Inflammatory macrophage (primary cell): ENCODE measurements at places on chromosomes 1 and 21.

- no peak for DNase-seq
These were observed 299.9 kb upstream of the PLD5 start for GRCh38 chr1:242824435-242824834.

DNA sequence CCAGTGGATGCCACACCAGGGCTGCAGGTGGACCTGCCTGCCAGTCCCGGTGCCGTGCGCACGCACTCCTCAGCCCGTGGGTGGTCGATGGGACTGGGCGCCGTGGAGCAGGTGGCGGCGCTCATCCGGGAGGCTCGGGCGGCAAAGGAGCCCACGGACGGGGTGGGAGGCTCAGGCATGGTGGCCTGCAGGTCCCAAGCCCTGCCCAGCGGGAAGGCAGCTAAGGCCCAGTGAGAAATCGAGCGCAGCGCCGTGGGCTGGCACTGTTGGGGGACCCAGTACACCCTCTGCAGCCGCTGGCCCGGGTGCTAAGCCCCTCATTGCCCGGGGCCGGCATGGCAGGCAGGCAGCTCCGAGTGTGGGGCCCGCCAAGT, 1171.8 kb upstream of the B3GALT2 start:
- DNase-seq, result no peak

DNA sequence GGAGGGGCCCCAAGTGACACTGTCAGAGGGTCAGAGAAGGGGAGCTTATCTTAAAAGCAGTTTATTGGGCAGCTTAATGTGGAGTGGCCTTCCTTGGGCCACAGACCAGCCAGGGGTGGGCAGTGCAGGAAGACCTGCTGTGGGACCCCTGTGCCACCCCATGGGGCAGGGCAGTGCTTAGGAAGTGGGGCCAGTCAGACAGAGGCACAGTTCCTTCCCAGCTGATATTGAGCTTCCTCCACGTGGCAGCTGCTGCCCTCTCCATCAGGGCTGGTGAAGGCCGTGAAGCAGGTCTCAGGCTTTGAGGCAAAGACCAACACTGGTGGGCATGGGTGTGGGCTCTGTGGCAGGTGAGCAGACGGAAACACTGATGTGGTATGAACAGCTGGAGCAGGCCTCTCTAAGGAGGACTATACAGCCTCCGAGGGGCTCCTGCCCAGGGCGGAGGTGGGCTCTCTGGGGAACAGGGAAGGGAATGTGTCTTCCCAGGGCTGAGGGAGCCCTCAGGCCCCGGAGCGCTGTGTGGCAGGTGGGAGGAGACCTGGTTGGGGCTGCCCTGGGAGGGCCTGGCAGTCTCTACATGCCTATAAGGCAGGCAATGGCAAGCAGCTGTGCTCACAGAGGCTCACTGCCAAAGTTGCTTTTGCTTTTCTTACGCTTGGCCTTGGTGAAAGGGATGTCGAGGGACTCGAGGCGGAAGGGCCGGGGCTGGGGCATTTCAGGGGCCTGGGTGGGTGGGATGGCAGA, 3.0 kb upstream of the DDOST start:
- DNase-seq, result no peak

DNA sequence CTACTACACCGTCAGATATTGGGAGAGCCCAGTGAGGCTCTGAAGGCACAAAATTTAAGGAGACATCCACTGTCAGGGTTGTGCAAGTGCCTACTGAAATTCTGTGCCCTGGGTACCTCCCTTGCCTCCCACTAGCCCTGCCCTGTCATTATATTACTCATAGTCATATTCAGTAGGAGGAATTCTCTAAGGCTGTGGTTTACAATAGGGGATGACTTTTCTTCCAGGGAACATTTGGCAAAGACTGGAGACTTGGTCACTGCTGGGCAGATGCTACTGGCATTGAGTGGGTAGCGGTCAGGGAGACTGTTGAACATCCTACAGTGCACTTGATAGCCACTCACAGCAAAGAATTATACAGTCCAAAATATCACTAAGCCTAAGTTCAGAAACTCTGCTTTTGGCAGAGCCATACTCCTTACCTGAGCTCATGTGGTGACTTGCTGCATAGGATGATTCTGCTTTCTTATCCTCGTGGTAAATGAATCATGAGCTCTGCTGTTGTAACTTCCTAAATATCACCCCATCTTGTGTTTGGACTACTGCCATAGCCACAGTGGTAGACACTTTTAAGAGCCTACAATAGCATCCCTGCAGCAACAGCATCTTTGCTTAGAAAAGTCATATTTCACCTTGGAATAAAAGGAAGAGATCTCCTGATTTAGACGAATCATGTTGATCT, 563.4 kb upstream of the PLXNA2 start:
- peak; percentile 2 for DNase-seq

GRCh38 chr1:5389101-5389885, 602.9 kb downstream of the NPHP4 start:
- DNase-seq, result no peak

DNA sequence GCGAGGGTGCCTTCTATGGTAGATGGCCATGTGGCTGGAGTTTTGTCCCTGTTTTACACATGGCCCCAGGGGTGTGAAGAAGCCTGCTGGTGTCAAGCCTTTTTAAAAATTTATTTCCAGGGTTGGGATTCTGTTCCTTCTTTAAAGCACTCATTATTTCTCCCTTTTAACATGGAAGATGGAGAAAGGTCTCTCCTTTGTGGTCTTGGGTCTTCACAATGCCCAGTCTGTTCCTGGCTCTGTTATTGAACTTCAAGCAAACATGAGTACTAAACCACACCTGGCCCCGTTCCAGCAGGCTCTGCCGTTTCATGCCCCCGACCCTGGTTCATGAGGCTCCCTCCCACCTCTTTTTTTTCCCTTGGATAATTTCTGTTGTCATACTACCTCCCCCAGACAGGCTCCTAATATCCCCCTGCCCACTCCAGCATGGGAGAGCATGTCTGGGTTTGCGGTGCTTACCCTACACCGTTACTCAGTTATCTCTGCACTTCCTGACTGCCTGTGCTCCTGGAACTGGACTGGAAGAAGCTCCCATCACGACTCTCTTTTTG, 121.2 kb upstream of the KIAA0040 start:
- DNase-seq, result no peak

DNA sequence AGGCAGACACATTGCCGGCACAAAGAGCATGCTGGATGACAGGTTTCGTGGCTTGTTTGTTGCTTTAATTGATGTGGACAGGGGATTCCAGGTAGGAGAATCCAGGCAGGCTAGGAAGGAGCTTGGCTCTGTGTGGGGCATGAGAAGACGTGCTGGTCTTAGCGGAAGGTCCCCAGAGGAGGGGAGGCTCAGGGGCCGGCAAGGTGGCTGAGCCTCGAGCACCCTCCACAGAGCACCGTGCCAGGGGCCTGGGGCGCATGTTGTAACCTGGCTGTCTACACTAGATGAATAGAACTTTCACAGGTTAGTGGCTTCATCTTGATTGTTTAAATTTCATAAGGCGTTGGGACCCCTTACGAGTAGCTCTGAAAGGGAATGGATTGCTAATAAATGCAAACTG, 223.1 kb downstream of the CAMTA1 start:
- DNase-seq, result no peak

GRCh38 chr1:245837718-245838117, 669.4 kb downstream of the SMYD3 start:
- DNase-seq, result no peak

DNA sequence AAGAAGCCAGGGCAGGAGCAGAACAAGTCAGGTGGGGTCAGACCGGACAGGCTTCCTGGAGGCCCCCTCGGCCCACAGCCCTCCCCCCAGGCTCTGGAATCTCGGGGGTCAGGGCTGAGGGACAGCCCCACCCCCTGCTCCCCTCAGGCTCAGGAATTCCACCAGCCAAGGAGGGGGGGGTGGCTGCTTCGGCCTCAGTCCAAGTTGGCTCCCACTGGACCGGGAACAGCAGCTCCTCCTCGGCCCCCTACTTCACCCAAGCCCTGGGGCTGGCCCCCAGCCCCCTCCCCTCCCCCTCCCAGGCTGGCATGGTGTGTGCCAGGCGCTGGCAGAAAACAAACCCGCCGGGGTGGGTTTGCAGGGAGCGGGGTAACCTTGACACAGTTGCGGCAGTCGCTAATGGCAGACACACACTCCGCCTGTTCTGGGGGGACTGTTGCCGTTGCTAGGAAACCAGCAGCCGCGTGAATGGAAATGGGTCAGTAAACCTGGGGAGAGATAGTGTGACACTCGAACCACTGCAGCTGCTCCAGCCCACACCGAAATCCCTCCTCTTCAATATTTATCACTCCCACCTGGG, 32.4 kb downstream of the AHDC1 start:
- no peak for DNase-seq

DNA sequence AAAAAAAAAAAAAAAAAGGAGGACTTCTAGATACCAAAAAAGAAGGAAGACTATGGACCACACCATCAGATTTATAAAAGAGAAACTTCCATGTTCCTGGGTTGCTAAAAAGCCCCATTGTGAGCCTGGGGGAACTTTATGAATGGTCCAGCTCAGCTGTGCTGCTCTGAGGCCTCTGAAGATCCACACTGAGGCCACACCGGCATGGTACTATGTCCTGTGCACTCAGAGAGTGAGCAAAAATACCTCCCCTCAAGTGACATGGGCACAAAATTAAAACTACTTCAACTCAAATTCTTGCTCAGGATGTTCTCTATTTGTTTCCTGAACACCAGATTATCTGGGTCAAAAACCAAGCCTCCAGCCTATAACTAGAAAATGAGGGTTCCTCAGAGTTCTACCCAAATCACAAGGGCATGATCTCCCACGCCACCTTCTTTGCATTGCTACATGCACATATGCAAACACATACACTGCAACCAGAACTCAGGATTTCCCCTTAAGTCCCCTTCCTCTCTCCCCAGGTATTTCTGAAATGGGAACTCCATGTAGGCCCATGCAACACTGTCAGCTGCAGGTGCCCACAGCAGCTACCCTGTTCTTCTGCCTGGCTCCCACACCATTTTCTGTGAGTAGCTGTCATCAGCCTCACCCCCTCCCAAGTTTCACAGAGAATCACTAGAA, 94.4 kb downstream of the SH3GLB1 start:
- peak; percentile 45 for DNase-seq

DNA sequence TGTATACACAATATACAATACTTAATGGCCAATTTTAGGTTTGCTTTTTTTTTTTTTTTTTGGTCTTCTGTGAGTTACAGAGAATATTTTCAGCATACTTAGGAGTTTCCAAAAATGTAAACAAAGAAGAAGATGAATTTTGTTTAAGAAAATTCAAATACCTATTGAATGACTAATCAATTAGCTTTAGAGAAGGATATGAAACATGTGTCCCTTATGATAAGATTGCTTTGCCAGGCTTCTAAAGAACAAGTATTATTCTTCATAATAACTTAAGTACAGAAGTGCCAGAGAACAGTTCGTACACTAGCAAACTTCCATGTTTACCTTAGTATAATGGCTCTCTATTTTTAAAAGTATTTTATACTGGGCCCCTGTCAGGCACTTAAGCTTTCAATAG, 1191.0 kb upstream of the NCAM2 start:
- no peak for DNase-seq

DNA sequence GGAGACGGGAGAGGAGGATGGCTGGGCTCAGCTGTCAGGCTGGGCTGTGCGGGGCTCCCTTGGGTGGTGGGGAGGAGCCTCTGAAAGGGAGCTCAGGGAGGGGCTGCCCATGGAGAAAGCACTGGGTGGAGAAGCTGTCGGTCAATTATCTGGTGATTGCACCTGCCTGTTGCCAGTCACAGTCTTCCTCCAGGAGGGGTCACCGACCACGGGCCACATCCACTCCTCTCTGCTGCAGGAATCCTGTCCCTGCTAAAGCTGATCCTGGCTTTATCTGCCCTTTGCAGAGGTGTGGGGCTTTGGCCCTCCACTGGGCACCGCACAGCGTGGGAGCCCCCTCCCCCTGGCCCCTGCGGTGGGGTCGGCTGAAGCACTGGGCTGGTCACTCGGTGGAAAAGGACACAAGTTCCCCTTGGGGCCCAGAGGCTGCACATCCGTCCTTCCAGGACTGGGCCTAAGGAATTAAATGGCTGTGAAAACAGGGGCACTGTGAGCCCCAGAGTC, 21.8 kb upstream of the COL18A1 start:
- DNase-seq, result no peak

GRCh38 chr1:72177711-72178110, 104.6 kb downstream of the NEGR1 start:
- DNase-seq, result no peak

DNA sequence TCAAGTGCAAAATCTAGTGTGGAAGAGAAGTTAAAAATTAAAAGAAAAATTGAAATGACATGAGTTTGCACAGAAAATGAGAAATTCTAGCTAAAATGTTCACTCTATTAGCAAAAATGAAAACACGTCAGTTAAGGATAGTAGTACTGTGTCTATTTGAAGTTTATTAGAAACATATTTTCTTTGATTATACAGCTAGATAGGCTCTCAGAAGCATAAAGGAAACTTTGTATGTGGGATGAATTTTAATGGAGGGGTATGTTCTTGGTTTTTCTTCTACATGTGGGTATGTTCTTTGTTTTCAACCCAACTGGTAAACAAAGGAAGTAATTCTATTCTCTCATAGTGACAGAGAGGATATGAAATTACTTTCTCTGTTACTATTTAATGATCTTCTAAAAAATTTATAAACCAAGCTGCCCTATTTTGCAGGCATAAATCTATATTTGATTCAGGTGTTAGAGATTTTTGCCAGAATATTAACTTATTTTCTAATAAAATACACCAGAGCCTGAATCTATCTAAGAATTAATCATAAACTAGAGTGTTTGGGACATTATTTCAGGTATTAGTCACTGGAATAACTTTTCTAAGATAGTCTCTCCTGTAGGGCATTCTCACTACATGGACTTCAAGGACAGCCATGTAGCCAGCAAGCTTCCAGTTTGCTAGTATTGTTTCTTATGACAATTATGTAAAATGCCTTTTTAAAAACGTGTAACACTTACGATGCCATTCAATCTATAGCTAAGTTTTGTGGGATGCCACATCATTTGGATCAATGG, 15.8 kb downstream of the GPSM2 start:
- DNase-seq, result no peak

DNA sequence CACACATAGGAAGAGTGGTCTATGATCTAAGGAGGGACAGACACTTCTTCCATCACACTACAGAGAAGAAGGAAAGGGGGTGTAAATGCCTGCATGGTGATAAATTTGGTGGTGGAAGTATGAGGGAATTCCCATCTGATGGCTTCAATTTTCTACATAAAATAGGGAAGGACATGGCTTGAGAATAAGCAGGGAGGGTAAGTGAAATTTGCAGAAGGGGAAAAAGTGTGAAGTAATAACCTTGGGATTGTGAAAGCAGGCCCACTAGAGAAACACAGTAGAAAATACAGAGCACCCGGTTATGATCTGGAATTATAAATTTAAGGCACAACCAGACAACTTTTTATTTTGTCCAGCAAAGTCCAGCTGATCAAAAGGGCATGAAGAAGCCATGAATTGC, 22.7 kb upstream of the HIVEP3 start:
- peak; percentile 29 for DNase-seq

- no peak for DNase-seq
These were observed 3.8 kb upstream of the SLAMF9 start for GRCh38 chr1:159957824-159958268.

DNA sequence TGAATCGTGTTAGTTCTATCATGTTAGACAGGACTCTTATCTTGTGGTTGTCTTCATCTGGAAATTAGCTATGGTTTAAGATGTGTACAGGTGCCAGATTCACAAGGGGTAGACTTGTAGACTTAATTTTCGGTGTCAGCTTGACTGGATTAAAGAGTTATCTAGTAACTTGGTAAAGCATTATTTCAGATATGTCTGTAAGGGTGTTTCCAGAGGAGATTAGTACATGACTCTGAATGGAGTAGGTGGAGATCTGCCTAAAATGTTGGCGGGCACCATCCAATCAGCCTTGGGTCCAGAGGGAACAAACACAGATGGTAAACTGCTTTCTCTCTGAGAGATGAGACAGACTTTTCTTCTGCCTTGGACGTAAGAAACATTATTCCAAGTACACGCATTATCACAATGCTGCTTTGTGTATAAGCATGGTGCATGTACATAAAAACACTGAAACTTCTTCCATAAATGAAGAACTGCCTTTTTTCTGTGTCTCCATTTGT, 434.6 kb downstream of the SMYD3 start:
- no peak for DNase-seq
